ENCODE measurements at places on chromosomes 2 and 18.

GRCh38 chr18:48926420-48926857 is 24.3 kb downstream of the SMAD7 start:
- no peak for DNase-seq

- no peak for DNase-seq
Measured at GRCh38 chr18:68445136-68445535, 269.8 kb downstream of the TMX3 start.

- no peak for DNase-seq
Measured at GRCh38 chr2:223740679-223741078, 96.7 kb downstream of the AP1S3 start.

DNA sequence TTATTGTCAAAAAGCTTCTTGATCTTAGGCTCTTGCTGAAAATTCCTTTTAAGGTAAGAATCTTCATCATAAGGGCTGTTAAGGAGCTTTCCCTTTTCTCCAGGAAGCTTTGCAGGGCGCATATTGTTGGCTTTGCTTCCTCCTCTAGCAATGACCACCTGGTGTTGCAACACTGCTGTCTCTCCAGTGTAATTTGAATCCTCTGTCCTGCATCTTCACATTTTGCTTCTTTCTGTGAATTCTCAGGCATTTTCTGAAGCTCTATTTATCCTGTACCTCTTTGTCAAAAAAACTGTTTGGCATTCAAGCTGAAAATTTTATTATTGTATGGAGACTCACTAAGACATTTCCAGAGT is 533.1 kb upstream of the CHAC2 start:
- no peak for DNase-seq

GRCh38 chr2:191851158-191851557 is 4.3 kb upstream of the CAVIN2 start:
- no peak for DNase-seq

GRCh38 chr2:121087117-121087516 is 197.9 kb downstream of the TFCP2L1 start:
- DNase-seq: no peak

- no peak for DNase-seq
Measured at GRCh38 chr18:73458186-73458964, 590.6 kb upstream of the NETO1 start.

DNA sequence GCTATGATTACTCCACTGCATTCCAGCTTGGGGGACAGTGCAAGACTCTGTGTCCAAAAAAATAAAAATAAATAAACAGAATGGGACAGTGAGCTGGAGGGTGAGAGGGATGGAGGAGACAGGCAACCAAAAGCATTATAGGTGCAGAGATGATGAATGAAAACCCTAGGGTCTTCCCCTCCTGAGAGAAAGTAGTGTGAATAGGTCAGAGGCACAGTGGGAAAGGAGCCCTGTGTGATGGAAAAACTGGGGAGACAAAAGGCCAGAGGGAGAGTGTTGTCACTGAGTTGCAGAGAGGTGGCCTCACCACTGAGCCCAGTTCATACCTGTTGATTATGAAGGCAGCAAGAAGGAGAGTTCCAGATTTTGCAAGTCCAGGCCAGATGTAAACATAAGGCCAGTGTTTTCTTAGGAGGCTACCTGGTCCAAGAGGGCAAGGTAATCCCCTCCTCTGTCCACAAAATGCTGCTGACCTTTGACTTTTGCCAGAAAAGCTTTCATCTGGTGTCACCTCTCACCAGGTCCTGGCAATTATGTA is 17.6 kb upstream of the AGFG1 start:
- DNase-seq: no peak

- no peak for DNase-seq
Measured at GRCh38 chr18:70333757-70334156, 44.9 kb downstream of the SOCS6 start.

- DNase-seq: no peak
Measured at GRCh38 chr2:235611349-235611748, 117.5 kb downstream of the AGAP1 start.

- no peak for DNase-seq
Measured at GRCh38 chr2:121611730-121612705, 37.2 kb downstream of the CLASP1 start.

GRCh38 chr2:12441750-12442475 is 274.8 kb upstream of the TRIB2 start:
- no peak for DNase-seq

DNA sequence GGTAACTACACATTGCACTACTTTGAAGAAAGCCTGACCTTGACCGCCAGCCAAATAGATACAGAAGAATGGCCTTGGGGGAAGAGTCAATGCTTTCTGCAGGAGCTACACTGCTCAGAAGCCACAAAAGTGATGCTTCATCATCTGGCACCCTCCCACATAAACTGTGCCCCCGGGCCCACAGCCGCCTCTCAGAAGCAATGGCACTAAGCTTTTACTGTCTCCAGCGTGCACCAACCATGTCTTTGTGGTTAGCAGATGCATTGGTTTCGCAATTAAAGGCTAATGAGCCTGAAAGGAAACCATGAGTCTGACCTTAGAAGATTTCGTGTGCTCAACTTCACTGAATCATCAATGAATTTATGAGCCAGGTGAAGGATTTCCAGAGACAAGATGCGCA is 209.4 kb upstream of the TRIB2 start:
- no peak for DNase-seq

DNA sequence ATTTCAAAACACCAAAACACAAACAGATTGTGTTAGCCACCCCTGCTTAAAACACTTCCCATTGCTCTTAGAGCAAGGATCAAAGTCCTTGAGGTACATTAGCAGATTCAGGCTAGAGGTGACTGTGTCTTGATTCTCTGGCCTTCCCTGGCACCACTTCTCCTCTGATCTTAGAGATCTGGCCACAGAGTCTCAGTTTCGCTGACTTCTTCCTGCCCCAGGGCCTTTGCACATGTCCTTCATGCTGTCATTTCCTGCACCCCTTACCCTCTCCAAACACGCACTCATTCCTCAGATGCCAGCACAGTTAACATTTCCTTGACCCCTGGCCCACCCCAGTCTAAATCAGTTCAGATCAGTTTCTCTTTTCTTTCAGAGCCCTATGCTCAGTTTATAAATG is 16.9 kb downstream of the CXCR4 start:
- no peak for DNase-seq

GRCh38 chr2:137802038-137802437 is 162.2 kb upstream of the HNMT start:
- no peak for DNase-seq

GRCh38 chr2:173441222-173441621 is 86.5 kb downstream of the CDCA7 start:
- DNase-seq: no peak

DNA sequence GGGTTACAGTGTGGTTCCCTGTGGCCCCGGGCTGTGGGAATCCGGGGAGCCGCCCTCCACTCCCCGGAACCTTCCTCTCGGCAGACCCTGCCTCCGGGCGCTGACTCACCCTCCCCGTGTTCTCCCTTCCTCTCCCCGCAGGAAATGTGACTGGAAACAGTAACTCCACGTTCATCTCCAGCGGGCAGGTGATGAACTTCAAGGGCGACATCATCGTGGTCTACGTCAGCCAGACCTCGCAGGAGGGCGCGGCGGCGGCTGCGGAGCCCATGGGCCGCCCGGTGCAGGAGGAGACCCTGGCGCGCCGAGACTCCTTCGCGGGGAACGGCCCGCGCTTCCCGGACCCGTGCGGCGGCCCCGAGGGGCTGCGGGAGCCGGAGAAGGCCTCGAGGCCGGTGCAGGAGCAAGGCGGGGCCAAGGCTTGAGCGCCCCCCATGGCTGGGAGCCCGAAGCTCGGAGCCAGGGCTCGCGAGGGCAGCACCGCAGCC is 59.5 kb downstream of the TNFRSF11A start:
- no peak for DNase-seq

GRCh38 chr2:55604027-55604565 is 13.3 kb downstream of the PPP4R3B start:
- DNase-seq: no peak

DNA sequence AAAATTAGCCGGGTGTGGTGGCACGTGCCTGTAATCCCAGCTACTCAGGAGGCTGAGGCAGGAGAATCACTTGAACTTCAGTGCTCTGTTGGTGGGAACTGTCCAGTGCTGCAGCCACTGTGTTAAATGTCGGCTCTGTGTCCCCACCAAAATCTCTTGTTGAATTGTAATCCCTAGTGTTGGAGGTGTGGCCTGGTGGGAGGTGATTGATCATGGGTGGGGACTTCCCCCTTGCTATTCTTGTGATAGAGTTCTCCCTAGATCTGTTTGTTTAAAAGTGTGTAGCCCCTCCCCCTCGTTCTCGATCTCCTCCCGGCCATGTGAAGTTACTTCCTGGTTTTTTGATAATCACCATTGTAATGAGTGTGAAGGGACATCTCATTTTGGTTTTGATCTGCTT is 9.8 kb upstream of the RPL31 start:
- DNase-seq: no peak

DNA sequence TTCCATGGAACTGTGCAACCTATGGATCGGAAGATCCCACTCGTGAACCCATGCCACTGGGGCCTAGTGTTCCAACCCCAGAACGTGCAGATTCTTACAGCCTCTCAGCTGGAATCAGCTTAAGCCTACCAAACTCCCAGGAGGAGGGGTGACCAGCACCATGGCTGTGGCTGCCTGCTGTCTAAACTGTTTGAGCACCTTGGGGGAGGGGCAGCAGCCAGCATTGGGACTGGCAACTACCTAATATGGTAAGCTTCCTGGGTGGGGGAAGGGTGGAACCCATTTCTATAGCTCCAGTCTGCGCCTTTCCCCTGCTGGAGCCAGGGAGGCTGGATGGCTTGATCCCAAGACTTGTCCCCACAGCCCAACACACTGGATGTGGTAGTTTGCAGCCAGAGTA is 10.7 kb upstream of the POLE4 start:
- no peak for DNase-seq

DNA sequence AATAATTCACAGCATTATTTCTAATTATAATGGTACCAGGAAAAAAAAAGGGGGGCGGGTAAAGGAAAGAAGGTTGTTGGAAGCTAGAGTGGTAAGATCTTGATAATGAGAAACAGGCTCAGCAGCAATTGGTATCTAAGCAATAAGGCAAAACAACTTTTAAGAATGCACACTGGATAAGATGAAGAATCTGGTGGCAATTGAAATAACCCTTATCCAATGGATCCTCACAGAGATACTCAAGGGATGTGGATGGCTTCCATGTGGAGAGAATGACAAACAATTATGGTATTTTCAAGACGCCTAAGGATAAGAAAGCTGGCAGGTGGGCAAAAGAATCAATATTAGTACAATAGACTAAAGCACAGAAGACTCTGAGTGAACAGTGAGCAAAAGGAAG is 153.6 kb downstream of the UPP2 start:
- no peak for DNase-seq

DNA sequence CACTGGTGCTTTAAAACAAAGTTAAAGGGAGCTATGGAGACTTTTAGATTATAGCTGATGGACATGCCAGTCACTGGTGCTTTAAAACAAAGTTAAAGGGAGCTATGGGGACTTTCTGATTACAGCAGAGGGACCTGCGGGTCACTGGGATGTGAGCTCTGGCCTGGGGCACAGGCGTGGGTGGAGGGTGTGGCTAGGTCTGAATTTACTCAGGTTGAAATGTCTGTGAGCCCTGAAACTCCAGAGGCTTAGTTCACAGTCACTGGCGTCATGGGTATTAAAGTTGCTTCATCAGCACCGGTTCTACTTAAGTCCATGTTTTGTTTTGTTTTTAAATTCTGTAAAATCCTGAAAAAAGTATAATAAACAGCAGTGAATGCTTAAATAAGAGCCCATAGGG is 49.0 kb upstream of the TMEM18 start:
- no peak for DNase-seq

DNA sequence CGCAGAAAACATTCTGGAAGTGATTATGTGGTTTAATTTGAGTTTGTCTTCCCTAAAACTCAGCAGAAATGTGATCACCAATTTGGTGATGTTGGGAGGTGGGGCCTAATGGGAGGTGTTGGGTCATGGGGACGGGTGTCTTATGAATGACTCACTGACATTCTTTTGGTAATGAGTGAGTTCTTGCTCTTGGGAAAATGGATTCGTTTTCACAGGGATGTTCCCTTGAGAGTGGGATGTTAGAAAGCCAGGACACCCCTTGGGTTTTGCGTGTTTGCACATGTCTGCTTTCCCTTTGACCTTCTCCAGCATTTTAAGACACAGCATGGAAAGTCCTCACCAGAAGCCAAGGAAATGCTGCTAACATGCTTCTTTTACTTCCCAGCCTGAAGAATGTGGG is 321.5 kb upstream of the NT5C1B start:
- DNase-seq: no peak

GRCh38 chr2:174450021-174450816 is 36.6 kb downstream of the GPR155 start:
- DNase-seq: no peak

- DNase-seq: no peak
Measured at GRCh38 chr18:2850816-2851215, 4.0 kb downstream of the EMILIN2 start.

GRCh38 chr2:76210551-76210950 is 499.8 kb upstream of the GCFC2 start:
- DNase-seq: no peak

DNA sequence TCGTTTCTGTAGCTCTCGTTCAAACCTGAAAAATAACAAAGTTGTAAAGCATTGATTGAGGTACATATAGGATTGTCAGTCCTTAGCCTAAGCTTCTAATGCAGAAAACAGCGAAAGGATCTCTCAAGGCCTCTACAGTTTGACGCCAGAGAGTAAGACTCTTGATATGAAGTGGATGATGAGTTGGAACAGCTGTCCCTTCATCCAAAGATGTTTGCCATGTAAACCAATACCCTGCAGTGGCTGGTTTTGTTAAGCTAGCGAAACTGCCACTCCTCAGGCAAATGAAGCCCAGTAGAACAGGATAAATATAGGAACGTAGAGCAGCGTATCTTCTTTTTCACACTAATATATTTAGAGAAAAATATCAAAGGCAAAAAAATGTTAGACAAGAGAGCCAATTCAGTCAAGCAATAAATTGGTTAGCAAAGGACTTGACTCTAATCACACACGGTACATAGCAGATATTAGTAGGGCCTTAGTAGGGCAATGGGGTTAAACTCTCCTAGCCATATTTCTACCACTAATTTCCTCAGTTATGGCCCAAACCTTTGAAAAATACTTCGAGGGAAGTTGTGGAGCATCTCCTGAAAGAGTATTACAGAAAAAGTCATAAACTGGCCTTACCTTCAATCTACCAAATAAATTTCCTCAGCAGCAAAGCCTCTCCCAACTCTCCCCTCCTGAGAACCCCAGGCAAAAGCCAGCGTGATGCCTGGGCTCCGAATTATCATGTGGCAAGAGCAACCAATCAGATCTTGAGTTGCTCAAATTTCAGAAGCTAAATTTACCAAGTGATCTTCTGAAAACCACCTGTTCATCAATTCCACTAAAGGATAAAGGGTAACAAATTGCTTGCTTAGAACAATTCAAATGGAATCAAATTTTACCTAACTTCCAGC is at the start of gene NEB:
TSS of gene NEB (minus strand) at position 706 of the 902 bp plus-strand sequence. CDS start 1,320 bp downstream, outside the sequence.
- no peak for DNase-seq

GRCh38 chr18:76654577-76654976 is 159.5 kb upstream of the ZNF516 start:
- DNase-seq: no peak
